ENCODE measurements at places on chromosomes 3 and 15.

GRCh38 chr15:45132844-45133560 lies 3.2 kb downstream of the DUOX1 start:
- DNase-seq = peak; percentile 17

- DNase-seq = no peak
These were observed 95.4 kb downstream of the ABHD5 start for GRCh38 chr3:43786102-43786501.

DNA sequence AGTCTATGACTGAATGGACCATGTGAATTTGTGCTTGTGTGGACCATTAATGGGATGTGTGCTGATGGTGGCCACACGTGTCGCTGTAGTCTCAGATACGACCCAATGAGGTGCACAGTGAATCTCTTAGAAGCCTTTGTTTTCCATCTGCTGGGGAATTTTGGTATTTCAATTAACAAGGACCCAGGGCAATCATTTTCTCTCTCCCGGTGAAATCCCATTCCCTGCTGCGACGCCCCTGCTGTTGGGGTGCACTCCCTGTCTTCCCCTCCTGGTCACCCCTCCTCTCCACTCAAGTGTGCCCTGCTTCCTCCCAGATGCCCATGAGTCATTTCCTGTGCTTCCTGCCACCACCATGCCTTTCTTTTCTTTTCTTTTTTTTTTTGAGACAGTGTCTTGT lies 32.7 kb downstream of the EBLN2 start:
- peak; percentile 35 for DNase-seq

DNA sequence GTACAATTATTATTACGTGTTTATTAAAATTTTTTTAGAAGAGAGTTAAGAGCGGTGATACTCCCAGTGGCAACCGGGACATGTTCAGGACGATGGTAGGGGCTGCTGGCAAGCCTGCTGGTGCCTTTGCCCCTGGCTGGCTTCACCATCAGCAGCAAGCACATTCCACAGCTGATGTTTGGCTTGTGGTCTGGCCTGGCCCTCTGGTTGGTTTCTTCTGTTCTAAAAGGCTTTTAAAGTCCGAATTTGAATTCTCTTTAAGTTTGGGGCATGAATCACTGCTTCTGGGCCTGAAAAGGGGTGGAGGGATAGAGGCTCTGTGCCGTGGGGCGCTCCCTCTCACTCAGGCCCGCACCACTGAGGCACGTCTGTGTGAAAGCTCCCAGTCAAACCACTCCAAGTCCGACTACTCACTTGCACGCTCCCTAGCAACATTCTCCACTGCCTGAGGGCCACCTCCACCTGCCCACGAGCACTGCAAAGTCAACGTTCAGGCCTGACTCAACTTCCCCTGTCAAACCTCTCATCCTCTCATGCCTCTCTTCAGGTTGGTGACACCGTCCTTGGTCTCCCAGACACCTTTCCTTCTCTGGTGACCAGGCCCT lies 10.1 kb downstream of the ITGA11 start:
- DNase-seq = peak; percentile 17

DNA sequence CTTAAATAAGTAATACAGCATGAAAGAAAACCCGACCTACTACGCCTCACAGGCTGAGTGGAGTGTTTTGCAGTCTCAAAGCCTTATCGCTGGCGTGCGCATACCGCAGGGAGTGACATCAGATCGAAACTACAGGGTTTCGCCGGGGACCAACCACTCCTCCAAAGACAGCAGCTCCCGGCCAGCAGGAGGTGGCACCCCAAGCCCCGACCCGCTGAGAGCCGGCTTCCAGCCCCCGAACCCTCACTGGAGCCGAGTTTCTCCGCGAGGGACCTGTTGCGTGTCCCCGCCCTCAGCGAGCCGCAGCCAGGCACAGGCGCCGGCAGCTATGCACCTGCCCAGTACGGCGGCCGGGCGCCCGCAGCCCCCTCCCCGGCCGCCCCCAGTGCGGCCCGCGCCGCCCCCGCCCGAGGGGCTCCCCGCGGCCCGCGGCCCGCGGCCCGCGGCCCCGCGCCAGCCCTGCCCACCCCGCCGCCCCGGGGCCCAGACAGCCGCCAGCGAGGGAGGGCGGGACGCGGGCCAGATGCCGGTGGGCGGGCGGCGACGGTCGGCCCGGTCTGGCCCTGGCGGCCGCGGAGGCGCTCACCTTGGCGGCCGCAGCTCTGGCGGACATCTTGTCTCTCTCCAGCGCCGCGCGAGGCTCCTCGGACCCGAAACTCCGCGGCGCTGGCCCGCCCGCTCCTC lies 710 bp downstream of the TJP1 start:
- DNase-seq = peak; percentile 90

DNA sequence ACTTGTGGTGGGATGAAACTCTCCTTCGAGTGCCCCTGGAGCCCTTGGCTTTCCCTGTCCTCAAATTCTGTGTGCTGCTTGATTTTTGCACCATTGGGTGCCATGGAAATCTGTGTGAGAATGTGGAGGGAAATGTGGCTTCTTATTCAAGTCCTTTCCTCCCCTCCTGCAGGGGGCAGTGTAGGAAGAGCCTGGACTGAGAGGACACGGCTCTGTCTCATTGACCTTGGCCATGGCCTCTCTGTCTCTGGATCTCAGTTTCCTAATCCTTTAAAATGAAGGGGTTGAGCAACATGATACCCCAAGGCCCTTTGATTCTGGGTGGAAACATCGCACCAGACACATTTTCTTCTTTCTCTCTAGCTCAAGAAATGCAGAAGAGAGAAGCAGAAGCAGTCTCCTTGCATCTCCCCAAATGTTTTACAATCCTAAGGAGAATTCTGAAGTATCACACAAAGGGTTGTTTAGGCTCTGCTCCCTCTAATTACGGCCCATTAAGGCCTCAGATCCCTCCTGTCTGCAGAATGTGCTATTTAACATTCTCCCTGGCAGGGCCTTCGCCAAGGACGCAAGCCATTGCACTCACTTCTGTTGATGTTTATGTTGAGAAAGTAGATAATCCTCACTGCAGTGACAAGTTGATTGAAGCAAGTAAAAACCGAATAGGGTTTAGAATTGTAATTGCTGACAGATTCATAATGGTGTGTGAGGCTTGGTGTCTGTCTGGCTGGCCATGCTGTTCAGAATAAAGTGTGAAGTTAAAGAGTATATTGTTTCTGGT lies 169.1 kb downstream of the TPRG1 start:
- peak; percentile 26 for DNase-seq

Data from ELR (cell line).